ENCODE measurements at places on chromosomes 5 and 9. TPM values are rescaled to one million over a fixed set of nuclear protein-coding genes. Genes with fewer than 3 reads are reported as not detected.

Gene CENPK
- total RNA-seq = 0.99 TPM

Gene PCDHB3
- 0.99 TPM for total RNA-seq

Gene MARCOL
- total RNA-seq = not detected

Gene KIF12
- total RNA-seq = not detected

Gene NME5
- total RNA-seq = 2.1 TPM

Gene IFNK
- not detected for total RNA-seq

Gene ALDH1A1
- 23.3 TPM for total RNA-seq

Gene ZNF462
- total RNA-seq = 23.0 TPM

Gene VLDLR
- 132 TPM for total RNA-seq

Gene ARHGEF28
- 3.5 TPM for total RNA-seq

Gene FSTL4
- not detected for total RNA-seq

Gene PDE6A
- 0.05 TPM for total RNA-seq

Gene SPATA31E1
- not detected for total RNA-seq

Gene ST8SIA4
- total RNA-seq = 5.4 TPM

Gene TAS2R1
- not detected for total RNA-seq

Gene LECT2
- not detected for total RNA-seq

Gene TMEM8B
- 15.9 TPM for total RNA-seq

Gene LIX1
- not detected for total RNA-seq

Data from left ventricle myocardium superior (tissue), 1 donor.